Effector memory CD8-positive, alpha-beta T cell (primary cell): ENCODE measurements at places on chromosomes 13 and 19.

- H3K36me3 ChIP-seq = no peaks in the 10 kb centered on the region
- DNase-seq = no peak
- no peak overlapping the region for H3K4me3 ChIP-seq
- no peak overlapping the region for H3K27ac ChIP-seq
- no peaks in the 10 kb centered on the region for H3K4me1 ChIP-seq
These were observed 2.2 kb upstream of the CLEC17A start for GRCh38 chr19:14580623-14581237.

DNA sequence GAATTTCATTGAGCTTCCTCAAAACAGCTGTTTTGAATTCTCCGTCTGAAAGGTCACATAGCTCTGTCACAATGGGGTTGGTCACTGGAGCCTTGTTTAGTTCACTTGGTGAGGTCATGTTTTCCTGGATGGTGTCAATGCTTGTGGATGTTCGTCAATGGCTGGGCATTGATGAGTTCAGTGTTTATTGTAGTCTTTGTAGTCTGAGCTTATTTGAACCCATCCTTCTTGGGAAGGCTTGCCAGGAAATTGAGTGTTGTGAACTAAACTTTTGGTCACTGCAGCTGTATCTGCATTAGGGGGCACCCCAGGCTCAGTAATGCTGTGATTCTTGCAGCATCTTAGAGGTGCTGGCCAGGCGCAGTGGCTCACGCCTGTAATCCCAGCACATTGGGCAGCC is 22.0 kb downstream of the BLOC1S3 start:
- peaks cover 6% of the 10 kb centered on the region for H3K36me3 ChIP-seq
- H3K27ac ChIP-seq = no peak overlapping the region
- no peaks in the 10 kb centered on the region for H3K27me3 ChIP-seq
- no peak overlapping the region for H3K4me3 ChIP-seq
- no peak for DNase-seq

GRCh38 chr13:32413284-32413683 is 14.6 kb downstream of the N4BP2L1 start:
- H3K4me1 ChIP-seq = peaks cover 18% of the 10 kb centered on the region
- DNase-seq = no peak
- no peaks in the 10 kb centered on the region for H3K27me3 ChIP-seq
- H3K4me3 ChIP-seq = no peak overlapping the region
- H3K27ac ChIP-seq = no peak overlapping the region

GRCh38 chr19:14318873-14319272 is 62.4 kb upstream of the ADGRE5 start:
- no peaks in the 10 kb centered on the region for H3K4me1 ChIP-seq
- no peaks in the 10 kb centered on the region for H3K27me3 ChIP-seq
- H3K27ac ChIP-seq = no peak overlapping the region
- peaks cover 2% of the 10 kb centered on the region for H3K36me3 ChIP-seq
- no peak for DNase-seq
- no peak overlapping the region for H3K4me3 ChIP-seq

DNA sequence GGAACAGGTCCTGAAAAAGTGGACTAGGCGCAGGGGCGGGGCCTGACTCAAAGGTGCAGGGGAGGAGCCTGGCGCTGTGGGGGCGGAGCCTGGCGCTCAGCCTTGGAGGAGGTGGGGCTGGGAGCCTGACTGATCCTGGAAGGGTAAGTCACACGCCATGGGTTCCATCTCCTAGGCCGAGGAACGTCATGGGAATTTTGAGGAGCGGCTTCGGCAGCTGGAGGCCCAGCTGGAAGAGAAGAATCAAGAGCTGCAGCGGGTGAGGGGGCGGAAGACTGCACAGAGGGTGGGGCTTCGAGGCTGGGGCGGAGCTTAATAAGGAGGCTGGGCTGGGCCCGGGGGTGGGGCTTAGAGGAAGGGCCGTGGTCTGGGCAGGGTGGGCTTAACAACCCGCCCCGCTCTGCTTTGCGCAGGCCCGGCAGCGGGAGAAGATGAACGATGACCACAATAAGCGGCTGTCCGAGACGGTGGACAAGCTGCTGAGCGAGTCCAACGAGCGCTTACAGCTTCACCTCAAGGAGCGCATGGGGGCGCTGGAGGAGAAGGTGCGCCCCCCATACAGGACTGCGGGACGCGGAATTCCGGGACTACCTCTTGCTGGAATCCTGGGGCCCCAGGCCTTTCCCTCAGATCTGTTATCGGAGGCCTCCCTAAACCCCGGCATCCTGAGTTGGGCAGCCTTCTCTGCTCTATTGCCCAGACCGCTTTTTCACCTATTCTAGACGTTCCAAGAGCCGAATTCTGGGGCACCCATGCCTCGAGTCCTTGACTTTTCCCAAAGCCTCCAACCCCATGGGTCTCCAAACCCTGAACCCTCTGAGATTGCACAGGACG is 14.5 kb downstream of the PPFIA3 start:
- peak overlapping the region; percentile 75 for H3K4me3 ChIP-seq
- H3K36me3 ChIP-seq = peaks cover 6% of the 10 kb centered on the region
- peaks cover 15% of the 10 kb centered on the region for H3K27me3 ChIP-seq
- H3K4me1 ChIP-seq = peaks cover 12% of the 10 kb centered on the region
- H3K27ac ChIP-seq = peak overlapping the region; percentile 15

- no peak for DNase-seq
- H3K27ac ChIP-seq = no peak overlapping the region
- H3K4me3 ChIP-seq = no peak overlapping the region
- H3K36me3 ChIP-seq = no peaks in the 10 kb centered on the region
- peaks cover 5% of the 10 kb centered on the region for H3K4me1 ChIP-seq
These were observed 4.6 kb downstream of the RGL3 start for GRCh38 chr19:11414544-11414943.

- no peak overlapping the region for H3K27ac ChIP-seq
- no peak for DNase-seq
- peaks cover 11% of the 10 kb centered on the region for H3K36me3 ChIP-seq
- H3K27me3 ChIP-seq = peaks cover 99% of the 10 kb centered on the region
- H3K4me3 ChIP-seq = peak overlapping the region; percentile 91
- H3K4me1 ChIP-seq = peaks cover 24% of the 10 kb centered on the region
These were observed 18.4 kb downstream of the NFIX start for GRCh38 chr19:13013649-13014048.

DNA sequence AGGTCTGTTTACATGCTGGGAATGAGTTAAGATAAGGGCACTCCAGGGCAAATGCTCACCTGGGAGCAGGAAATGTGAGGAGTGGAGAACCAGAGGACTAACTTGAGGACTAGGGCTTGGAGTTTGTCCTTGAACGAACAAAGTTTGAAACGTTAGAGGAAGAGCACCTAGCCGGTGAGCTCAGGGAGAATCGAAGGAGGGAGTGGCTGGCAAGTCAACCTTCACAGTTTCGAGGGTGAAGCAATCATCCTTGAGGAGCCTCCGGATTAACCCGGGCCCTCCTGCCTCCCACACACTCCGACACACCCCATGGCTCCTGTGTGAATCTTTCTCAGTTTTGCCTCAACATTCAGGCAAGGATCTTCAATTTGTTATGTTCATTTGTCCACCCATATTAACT is 58.6 kb downstream of the LMO7 start:
- no peaks in the 10 kb centered on the region for H3K4me1 ChIP-seq
- no peak overlapping the region for H3K27ac ChIP-seq
- H3K27me3 ChIP-seq = no peaks in the 10 kb centered on the region
- no peak for DNase-seq
- no peaks in the 10 kb centered on the region for H3K36me3 ChIP-seq

DNA sequence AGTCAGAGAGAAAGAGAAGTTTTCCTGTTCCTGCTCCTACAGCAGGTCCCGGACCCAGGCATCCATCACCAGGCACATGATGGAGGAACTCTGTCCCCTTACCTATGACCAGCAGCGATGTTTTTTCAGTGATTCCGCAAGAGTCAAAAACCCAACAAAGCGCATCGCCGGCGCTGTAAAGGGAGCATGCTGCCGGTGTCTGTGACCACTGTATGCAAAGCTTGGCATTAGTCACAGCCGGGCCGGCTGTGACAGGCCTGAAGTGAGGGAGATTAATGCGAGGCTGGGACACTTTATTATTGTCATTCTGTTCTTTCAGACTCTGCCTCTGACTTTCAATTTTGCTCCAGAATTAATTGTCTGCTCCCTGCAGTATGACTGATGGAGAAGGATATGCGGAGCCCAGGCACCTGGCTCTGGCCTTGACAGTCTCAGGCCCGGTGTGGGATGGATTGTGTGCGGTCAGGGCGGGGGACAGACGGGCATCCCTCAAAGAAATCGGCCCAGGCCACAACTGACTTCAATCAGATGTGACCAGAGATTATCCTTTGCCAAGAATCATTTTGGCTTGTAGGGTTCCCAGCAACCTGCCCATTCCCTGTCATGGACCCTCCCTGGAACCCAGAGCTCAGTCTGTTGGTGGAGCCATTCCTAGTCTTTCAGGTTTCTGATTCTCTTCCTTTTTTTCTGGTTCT is 462.0 kb upstream of the ZNF507 start:
- no peaks in the 10 kb centered on the region for H3K4me1 ChIP-seq
- H3K27ac ChIP-seq = no peak overlapping the region
- H3K27me3 ChIP-seq = peaks cover 16% of the 10 kb centered on the region
- no peaks in the 10 kb centered on the region for H3K36me3 ChIP-seq
- no peak overlapping the region for H3K4me3 ChIP-seq

DNA sequence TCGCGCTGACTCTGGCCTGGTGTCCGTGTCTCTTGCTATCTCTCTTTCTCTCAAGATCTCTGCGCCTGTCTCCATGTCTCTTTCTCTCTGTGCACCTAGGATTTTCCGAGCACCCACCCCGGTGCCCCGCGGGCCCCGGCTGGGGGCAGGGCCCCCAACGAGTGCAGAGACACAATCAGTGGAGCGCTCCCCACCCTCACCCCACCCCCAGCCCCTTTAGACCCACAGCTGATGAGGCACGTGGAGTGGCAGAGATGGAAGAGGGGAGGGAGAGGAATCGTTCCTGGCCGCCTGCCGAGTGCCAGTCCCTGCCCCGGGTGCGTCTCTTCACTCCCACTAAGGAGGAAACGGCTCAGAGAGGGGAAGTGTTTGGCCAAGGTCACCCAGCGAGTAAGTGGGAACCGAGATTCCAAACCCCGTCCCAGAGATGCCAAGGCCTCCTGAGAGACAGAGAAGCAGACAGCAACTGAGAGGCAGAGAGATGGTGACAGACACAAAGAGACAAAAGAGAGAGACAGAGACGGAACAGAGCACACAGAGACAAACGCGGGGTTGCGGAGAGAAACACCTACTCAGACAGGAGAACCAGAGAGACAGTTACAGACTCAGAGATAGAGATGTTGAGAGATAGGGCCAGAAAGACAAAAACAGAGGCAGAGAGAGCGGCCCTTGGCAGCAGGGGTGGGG is 626 bp upstream of the BCL3 start:
- no peaks in the 10 kb centered on the region for H3K27me3 ChIP-seq
- H3K27ac ChIP-seq = peak overlapping the region; percentile 87
- H3K4me3 ChIP-seq = peak overlapping the region; percentile 87
- peaks cover 51% of the 10 kb centered on the region for H3K4me1 ChIP-seq
- DNase-seq = peak; percentile 24

GRCh38 chr19:6864325-6864940 is 22.9 kb upstream of the ADGRE1 start:
- peaks cover 18% of the 10 kb centered on the region for H3K4me1 ChIP-seq
- no peak for DNase-seq
- peaks cover 20% of the 10 kb centered on the region for H3K36me3 ChIP-seq
- no peak overlapping the region for H3K27ac ChIP-seq
- H3K27me3 ChIP-seq = no peaks in the 10 kb centered on the region
- no peak overlapping the region for H3K4me3 ChIP-seq
